MCF 10A (cell line): ENCODE measurements at places on chromosomes 1 and 21. TPM values are rescaled to one million over a fixed set of nuclear protein-coding genes. Genes with fewer than 3 reads are reported as not detected.
A peak's percentile ranks its signal among the peaks of the same experiment; 100 is the strongest.

DNA sequence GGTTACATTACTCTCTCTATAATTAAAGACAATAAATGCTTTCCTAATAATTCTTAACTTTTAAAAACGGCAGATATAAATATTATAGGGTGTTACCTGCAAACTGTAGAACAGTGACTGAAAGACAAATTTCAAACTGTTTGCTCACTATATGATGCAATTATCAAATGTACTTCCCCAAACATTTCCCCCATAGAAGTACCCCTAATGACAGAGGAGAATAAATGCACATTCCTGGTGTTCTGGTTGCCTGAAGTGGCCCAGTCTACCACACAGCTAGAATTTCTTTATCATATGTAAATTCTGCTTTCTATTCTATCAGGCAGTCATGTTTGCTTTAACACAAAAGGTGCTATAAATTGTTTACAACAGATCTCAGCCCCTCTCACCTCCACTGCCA lies 70.4 kb downstream of the VAV3 start:
- no peak for DNase-seq

GRCh38 chr1:97524211-97524610 lies 396.6 kb downstream of the DPYD start:
- no peak for DNase-seq

DNA sequence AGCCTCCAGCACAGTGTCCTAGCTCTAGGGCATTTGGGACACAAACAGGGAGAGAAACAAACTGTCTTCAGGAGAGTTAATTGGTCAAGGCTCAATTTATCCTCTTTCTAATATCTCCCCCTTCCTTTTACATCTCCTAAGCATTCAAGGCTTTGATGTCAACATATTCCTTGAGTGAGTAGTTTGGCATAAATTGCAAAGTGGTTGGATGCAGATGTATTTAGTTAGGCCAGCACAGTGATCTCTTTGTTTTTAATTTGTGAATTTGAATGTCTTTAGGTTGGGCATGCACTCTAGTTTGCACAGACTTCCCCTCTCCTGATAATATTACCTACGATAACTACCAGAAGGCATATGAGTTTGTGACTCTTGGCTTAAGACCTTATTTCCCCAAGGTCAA lies 12.5 kb upstream of the OLFML2B start:
- no peak for DNase-seq

- peak; percentile 49 for DNase-seq
Measured at GRCh38 chr1:117339866-117340700, 27.2 kb upstream of the MAN1A2 start.

DNA sequence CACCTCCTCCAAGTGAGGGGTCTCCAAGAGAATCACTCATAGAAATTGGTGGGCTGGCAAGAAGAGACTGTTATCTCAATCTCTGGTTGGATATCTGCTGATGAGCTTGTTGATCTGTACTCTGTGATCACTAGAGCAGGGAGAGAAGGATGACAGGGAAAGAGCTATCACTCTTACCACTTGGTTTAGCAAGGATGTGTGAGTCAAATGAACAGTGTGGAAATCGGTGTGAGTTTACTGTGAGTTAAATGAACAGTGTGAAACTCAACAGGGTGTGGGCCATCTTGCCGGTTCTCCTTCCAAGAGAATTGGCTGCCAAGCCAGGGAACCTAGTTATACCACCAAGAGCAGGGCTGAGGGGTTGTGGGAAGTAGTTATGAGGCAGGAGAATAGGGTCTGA lies 33.3 kb upstream of the CD1D start:
- DNase-seq: peak; percentile 31

DNA sequence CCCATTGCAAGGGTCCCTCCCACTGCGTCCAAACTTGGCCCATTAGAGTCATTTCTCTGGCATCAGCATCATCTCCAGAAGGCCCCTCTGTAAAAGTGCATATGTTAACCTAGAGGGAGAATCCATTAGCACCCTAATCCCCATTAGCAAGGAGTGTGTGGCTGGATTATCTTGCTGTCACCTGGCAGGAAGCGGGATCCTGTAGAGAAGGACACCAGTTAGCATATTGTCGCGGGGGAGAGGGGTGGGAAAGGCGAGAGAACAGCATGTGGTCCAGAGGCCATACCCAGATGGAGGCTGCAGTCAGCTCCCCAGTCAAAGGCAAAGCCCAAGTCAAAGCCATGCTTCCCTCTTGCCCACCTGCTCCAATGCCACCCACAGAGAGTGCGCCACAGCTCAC lies 64.0 kb downstream of the OLIG1 start:
- no peak for DNase-seq

GRCh38 chr1:171985639-171986038 lies 144.3 kb downstream of the DNM3 start:
- peak; percentile 30 for DNase-seq

DNA sequence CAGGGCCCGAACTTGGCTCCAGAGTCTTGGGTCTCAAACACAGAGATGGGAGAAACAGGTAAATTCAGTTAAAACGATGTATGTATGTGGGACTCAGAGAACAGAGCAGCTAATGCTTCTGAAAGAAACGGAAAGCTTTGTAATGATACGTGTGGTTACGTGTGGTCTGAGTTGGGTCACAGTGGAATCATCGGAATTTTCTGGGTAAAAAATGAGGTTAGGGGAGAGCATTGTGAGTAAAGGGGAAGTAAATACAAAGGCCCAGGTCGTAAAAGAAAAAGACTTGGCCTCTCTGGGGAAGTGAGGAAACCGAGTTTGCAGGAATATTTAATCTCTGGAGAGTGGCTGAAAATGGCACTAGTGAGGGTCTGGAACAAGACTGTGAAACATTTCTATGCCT lies 8.3 kb downstream of the NHLH2 start:
- DNase-seq: no peak

DNA sequence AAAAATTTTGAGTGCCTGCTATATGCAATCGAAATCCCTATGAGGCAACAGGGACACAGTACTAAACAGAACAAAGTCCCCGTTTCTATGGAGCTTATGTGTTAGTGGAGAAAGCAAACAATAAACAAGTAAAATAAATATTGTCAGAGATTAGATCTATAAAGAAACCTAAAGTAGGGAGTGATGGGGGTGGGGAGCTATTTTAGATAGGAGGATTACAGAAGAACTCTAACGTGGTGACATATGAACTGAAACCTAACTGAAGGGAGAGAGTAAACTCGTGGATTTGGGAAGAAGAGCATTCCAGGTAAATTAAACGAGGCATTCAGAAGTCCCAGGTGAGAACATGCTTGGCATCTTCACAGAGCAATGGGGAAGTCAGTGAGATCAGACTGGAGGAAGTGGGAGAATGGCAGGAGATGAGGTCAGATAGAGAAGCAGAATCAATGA lies 154.5 kb downstream of the DENND1B start:
- DNase-seq: no peak

GRCh38 chr1:48470950-48471690 lies 884 bp downstream of the SPATA6 start:
- no peak for DNase-seq

GRCh38 chr1:171366816-171367215 lies 52.8 kb downstream of the FMO4 start:
- no peak for DNase-seq

- DNase-seq: no peak
Measured at GRCh38 chr1:8352886-8353785, 35.2 kb downstream of the SLC45A1 start.

DNA sequence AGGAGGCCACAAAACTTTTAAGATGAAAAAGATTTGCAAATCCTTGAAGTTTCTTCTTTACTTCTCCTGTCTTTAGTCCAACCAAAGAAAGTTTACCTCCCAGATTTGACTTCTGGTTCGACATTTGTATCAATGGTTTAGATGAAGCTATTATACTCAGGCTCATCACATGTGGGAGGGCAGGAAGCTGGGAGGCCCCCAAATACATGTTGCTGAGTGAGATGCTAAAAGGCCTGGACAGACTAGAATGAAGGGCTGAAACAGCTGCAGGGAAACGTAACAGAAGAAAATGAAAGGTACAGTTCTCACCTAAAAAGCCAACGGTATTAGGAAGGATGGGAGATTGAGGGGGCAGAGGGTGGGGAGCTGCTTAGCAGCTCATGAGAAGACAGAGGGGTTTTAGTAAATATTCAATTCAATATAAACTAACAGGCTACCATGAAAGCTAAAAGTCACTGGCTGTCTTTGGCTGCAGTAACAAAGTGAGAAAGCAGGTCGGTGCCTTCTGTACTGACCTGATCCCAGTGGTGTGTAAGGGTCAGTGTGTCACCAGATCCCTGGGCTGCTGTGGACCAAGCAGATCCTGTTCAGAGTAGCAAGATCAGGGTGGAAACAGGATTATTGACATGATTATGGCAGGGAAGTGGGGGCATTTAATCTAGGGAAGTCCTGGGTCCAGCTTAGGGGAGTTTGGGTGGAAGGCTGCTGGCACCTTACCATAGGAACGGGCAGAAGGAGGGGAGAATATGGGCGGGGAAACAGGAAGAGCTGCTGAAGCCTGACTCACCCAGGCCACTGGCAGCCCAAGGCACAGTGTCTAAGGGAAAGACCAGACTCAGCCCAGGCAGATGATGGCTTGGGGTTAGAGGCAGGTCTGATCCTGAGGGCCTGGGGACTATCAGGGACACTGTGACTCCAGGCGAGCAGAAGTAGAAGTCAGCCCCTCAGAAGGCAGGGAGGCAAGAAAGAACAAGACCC lies 60.4 kb downstream of the KCNN3 start:
- peak; percentile 76 for DNase-seq

GRCh38 chr1:21537932-21538630 lies 28.9 kb downstream of the ALPL start:
- no peak for DNase-seq

DNA sequence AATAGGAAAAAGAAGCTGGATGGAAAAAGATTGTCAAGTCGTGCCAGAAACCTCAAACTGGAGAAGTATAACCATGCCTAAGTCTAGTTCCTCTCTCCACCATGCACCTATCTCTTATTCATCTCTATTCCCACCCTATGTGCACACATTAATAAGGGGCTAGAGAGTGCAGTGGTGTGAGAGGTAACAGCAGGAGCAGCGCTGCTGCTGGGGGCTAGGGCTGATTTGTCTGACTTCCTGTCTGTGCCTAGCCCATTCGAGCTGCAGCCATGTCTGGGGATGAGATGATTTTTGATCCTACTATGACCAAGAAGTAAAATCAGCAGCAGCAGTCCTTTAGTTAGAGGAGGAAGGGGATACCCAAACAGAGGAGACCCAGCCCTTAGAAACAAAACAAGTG lies 43.0 kb downstream of the TRIM33 start:
- no peak for DNase-seq

DNA sequence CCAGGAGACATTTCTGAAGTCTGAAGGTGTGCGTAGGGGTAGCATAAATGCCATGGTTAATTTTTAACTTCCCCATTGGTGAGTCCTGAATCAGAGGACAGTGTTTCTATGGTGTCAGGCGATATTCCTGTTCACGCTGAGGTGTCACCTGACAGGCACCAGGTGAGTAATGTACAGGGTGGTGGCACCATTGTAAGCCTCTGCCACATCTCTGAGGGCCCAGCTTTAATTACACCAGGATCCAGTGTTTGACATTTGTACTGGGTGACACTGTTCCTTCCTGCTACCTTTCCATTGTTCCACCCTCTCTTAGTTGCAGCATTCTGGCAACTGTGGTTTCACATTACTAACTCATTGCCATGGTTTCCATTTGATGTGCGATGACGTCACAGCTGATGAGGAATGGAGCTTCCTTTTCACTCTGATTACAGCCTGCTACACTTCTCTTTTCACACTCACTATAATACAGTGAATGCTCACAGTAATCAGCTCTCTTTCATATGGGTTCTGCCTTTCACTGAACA lies 40.6 kb upstream of the MARK1 start:
- peak; percentile 88 for DNase-seq

DNA sequence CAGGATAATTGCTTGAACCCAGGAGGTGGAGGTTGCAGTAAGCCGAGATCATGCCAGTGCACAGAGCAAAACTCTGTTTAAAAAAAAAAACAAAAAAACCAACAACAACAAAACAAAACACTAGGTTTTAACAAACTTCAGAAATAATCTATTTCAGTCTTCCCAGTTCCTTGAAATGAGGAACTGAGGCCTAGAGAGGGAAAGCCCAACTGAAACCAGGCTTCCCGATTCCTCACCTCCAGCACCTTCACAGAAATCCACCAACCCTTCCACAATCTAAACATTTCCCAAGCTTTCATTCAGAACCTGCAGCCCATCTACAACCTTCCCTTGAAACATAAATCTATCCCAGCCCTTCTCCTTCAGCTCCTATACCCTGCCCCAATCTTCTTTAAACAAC lies 612 bp upstream of the CD52 start:
- DNase-seq: no peak

- no peak for DNase-seq
Measured at GRCh38 chr1:223521150-223521549, 127.9 kb downstream of the CCDC185 start.

AMY1C gene
- not detected in 2 replicates for total RNA-seq

FAM78B gene
- total RNA-seq: 1.1 and 1.5 TPM in 2 replicates

KPRP gene
- total RNA-seq: 0.12 and 0.25 TPM in 2 replicates

RBP7 gene
- total RNA-seq: not detected in 2 replicates
